ENCODE measurements at places on chromosomes 1 and 21.

DNA sequence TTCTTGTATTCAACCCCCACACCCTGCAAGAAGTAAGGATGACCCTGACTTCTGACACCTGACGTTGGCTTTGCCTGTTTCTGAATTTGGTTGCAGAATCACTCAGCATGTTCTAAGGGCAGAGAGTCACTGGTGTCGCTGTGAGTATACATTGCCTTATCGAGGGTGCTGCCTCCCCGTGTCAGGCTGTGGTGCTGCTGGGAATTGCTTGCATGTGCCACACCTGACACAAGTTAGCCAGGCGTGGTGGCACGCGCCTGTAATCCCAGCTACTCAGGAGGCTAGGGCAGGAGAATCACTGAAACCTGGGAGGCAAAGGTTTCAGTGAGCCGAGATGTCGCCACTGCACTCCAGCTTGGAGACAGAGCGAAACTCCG, 45.9 kb downstream of the WDR4 start:
- DNase-seq, result no peak

GRCh38 chr1:44045064-44045463, 13.8 kb upstream of the SLC6A9 start:
- no peak for DNase-seq

DNA sequence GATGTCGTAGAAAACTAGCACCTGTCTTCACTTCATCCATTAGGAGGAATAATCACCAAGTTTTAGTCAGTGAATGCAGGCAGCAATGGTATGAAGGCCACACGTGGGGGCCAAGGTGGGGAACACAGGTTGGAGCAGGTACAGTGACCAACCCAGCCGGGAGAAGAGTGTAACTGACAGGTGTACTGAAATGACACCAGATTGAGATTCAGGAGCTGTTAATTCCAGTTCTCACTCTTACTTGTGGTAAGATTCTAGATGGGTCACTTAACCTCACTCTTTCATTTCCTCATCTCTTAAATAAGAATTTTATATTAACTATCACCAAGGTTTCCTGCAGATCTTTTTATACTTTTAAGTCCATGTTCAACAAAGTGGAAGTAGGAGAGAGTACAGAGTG, 206.2 kb upstream of the PTBP2 start:
- no peak for DNase-seq

DNA sequence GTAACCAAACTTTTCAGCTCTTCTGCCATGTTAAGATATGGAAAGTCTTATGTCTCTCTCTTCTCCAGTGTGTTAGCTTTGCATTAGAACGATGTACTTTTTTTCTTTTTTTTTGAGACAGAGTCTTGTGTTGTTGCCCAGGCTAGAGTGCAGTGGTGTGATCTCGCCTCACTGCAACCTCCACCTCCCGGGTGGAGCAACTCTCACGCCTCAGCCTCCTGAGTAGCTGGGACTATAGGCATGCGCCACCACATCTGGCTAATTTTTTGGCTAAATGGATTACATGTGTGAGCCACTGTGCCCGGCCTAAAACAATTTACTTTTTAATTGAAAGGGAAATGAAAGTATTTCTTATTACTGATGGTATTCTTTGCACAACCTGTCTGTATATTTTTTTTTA, 35.8 kb downstream of the SPEN start:
- DNase-seq, result no peak

- DNase-seq, result no peak
Measured at GRCh38 chr1:21495225-21495820, 13.9 kb upstream of the ALPL start.

GRCh38 chr1:112805155-112805853, 90.2 kb upstream of the PPM1J start:
- DNase-seq, result no peak

- peak; percentile 52 for DNase-seq
Measured at GRCh38 chr1:41366455-41367287, 5.4 kb downstream of the FOXO6 start.

DNA sequence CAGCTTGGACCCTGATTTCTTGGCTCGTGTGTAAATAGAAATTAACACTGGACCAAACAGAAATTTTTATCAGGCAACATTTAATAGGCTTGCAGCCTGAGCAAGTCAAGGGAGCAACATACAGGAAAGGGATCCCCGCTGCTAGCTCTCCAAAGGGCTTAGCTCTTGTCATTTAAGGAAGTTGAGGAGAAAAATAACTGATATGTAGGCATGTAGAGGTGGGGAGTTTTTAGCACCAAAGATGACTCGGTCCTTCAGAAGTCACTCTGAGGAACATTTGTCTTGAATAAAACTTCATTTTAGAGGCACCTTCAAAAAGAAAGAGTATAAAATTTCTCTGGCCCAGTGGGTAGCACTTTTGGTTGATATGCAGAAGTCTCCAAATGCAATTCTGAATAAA, 27.1 kb downstream of the GBP2 start:
- DNase-seq, result no peak

GRCh38 chr1:205359771-205360565, 3.2 kb upstream of the KLHDC8A start:
- DNase-seq, result no peak

DNA sequence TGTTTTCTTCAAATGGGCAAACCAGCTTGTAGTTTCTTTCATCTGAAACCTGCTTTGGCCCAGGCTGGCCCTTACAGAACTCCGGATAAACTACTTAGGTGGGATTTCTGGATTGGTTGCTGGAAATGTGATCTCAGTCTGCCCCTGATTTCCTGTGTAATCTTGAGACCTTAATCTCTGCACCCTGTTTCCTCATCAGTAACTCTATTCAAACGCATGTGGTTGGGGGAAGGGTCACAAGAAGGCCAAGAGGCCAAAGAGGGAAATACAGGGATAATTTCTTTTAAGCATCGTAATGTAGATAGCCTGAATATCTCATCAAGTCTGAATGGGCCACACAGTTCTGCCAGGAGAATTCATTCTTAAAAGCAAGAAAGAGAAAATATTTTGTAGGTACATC, 483.6 kb downstream of the LTN1 start:
- DNase-seq, result no peak

GRCh38 chr1:247415423-247416361, at the start of gene NLRP3:
Gene NLRP3, plus strand, starts transcription at chr1:247416173. Its CDS starts 2,628 bp downstream, at chr1:247418801.
- peak; percentile 75 for DNase-seq

DNA sequence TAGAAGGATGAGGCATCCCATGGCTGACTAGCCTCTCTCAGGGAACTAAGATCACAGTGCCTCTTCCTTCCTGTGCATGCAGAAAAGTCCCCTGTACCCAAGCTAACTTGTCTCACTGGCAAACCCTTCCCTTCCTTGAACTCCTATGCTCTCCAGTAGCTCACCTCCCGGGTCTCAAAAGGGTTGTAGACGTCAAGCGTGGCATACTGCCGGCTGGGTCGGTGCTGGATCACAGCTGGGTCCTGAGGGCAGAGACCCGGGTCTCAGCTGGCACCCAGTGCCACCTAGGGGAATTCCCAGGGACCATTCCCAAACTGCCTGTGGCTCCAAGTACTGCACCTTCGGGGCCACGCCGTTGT, 688 bp downstream of the SCAMP3 start:
- no peak for DNase-seq

- no peak for DNase-seq
Measured at GRCh38 chr1:28326515-28326914, 2.3 kb upstream of the MED18 start.

- DNase-seq, result no peak
Measured at GRCh38 chr1:182575540-182576149, 13.4 kb downstream of the RNASEL start.

GRCh38 chr21:40797410-40797809, 49.5 kb downstream of the DSCAM start:
- no peak for DNase-seq

DNA sequence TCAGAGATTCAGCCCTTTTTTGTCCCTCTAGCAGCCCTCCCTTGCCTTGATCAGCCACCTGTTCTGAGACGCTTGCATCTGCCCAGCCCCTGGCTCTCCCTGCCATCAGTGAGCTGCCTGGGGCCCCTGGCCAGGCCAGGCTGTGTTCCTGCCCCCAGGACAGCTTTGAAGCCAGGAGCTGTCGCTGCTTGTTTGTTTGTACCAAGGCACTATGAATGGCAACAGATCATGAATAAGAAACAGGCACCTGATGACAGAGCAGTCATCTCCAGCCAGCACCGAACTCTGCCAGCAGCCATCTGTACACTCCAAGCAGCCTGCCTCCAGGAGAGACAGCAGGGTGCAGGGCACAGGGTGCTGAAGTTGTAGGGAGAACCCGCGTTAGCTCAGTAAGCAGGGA, 8.1 kb upstream of the VWA5B1 start:
- no peak for DNase-seq

GRCh38 chr1:42747125-42747524, 7.1 kb upstream of the CLDN19 start:
- DNase-seq, result peak; percentile 33

DNA sequence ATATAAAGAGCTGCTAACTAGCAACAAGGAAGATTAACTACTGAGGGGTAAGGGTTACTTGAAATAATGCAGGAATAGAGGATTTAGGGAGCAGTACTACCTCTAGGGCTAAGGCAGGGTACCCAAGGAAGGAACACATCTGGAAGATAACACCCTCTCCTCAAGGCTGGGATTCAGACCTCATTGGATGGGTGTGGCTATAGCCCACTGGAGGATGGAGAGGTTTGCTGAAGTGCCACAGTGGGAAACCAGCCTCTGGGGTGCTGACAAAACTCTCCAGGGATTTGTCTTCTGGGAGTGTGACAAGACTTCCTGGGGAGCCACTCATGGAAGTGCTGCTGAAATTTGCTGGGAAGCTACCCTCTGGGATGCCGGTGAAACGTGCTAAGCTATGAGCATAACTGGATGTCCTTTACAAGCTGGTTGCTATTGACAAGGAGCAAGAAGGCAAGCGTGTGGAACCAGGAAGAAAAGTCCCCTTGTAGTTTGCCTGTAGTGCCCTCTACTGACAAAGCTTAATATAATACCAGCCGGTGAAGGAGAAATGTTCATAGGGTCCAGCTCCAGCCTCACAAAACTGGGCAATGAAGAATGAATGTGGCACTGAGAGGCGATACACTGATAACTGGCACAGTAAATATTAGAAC, 122.8 kb upstream of the USP24 start:
- DNase-seq, result no peak

GRCh38 chr1:155019377-155020245, 14.0 kb downstream of the DCST2 start:
- no peak for DNase-seq

GRCh38 chr1:230639714-230640209, 2.5 kb upstream of the COG2 start:
- DNase-seq, result no peak

DNA sequence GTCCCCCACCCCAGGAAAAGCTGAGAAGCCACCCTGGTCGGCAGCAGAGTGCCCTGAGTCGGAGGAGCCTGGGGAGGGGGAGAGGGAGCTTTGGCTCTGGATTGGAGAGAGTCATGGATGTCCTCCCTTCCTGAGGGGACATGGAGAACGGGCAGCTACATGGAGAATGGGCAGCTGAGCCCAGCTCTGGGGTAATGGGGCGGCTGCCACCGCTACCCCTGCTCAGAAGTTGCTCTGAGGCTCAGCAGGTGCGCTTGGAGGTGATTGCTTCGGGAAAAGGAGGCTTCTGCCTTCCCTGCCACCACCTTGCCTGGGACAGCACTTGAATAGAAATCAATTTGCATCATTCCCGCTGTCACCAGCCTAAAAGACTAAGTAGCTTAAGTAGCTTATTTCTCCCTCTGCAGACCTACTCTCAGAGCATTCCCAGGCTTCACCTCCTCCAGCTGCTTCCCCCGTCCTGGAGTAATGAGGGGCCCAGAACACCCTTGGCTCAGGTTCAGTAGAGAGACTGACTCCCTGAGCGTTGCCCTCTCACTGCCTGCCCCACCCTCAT, 8.3 kb downstream of the DISP3 start:
- DNase-seq, result no peak

DNA sequence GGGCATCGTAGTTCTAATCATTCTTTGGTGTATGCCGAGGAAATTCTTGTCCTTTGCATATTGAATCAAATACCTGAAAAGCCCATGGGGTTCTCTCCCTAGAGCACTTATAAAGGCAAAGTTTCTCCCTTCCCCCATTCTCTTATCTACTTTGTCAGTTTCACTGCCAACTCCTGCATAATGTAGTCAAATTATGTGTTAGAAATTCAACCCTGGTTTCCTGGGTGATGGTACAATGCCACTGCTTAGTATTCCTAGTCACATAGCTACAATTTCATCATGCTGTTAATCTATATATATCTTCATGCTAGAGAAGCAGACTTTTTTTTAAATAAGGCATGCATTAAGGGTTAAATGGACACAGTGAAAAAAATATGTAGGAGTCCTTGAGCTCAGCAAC, 119.0 kb downstream of the PDE4B start:
- no peak for DNase-seq

GRCh38 chr21:31612894-31613785, 46.4 kb upstream of the SOD1 start:
- DNase-seq, result peak; percentile 41

DNA sequence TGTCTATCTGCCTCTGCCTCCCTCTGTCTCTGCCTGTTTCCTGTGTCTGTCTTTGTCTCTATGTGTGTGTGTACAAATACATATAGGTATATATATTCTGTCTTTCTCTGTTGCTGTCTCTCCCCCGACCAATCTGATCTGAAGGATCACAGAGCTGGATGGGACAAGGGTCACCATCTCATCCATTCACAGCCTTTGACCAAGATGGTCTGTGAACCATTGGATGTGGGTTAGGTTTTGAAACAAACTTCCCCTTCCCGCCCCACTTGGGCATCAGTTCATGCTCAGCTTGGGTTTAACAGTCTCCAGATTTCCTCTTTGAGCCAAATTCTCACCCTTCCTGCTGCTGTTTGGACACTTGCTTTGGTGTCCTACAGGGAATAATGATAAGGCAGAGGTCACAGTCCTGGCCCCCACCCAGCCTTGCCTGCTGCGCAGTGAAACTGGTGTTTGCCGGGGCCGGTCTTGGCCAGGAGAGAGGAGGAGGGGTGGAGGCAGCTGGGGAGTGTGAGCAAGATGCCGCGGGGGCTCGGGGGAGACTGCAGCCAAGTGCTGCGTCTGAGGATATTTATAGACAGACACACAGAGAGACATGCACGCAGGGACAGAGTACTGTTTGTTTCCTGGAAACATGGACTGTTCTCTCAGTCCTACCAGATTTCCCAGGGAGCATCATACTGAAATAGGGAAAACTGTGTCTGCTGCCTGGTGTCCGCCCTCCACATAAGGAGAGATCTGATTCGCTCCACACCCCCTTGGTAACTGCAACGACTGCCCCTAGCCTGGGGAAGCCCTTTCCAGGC, 27.0 kb upstream of the BTG2 start:
- DNase-seq, result peak; percentile 40

DNA sequence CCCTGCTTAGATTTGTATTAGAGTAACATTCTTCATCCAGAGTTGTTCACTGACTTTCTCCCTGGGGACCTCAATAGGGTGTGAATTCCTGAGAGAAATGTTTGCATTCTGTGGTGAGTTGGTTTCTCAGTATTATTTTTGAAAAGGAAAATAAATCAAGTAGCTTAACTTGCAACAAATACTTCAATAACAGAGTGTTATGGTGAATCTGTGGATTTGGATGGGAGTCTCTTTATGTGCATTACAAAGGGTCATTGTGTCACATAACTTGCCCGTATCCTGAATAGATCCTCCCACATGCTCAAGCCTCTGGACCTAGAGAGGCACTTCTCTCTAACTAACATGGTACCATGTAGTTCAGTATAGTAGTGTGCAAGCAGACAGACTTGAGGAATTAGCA, 68.4 kb upstream of the IPO9 start:
- DNase-seq, result no peak

GRCh38 chr1:191366686-191367085, 791.6 kb upstream of the RGS18 start:
- no peak for DNase-seq
